ENCODE measurements at places on chromosomes 16 and 17. TPM values are rescaled to one million over a fixed set of nuclear protein-coding genes. Genes with fewer than 3 reads are reported as not detected.

The KRTAP2-2 gene
- total RNA-seq: not detected

The DPEP2 gene
- not detected for total RNA-seq

The ZMYND15 gene
- total RNA-seq: not detected

The CFAP97D1 gene
- not detected for total RNA-seq

The SMPD3 gene
- total RNA-seq: not detected

The RAMP2 gene
- 0.49 TPM for total RNA-seq

The NPIPA5 gene
- not detected for total RNA-seq

The HOXB1 gene
- not detected for total RNA-seq

The GNG13 gene
- total RNA-seq: not detected

Measured in airway epithelial cell (primary cell).